ENCODE measurements at places on chromosomes 12 and 14.

- DNase-seq: no peak
Measured at GRCh38 chr14:91511043-91511383, 903 bp upstream of the PPP4R3A start.

GRCh38 chr12:132723015-132723763 is 12.5 kb downstream of the PGAM5 start:
- no peak for DNase-seq

DNA sequence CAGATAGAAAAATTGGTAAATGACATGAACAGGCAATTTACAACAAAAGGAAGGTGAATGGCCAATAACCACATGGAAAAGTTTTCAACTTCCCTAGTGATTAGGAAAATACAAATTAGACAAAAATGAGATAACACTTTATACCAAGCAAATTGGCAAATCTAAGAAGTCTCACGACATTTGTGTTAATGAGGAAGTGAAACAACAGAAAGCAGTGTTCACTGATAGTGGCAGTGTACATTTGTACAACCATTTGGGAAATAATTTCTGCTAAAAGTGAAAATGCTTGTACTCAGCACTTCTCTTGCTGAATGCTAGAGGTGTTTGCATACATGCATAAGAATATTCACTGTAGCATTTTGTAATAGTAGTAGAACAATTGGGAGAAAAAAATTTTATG is 126.6 kb downstream of the LLPH start:
- DNase-seq: no peak

DNA sequence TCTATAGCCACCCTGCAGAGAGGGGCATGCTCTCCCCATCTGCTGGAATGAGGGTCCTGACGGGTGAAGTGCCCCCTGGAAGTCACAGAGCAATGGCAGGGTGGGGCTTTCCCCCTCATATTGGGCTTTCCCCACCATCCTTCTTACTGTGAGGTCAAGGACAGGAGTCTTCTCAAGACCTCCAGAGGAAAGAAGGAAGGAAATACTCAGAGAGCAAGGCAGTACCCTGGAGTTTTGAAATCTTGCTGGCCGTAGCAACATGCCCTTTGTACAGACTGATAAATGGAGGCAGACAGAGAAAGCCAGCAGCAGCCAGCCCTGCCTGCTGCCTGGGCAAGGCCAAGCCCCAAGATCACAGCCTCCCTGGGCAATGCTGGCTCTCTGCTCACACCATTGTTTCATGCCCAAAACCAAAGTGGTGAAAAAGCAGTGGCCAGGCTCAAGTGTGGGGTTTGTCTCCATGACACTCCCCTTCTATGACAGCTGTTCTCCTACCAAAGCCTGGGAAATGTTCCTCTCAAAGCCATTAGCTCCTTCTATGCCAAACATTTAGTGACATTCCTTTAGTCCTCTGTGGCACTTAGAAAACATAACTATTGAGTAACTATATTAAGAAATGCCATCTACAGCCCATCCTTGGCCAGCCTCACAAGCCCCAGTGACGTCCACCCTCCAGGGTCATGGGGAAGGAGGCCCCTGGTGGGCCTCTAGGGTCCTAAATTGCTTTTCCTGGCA is 13.2 kb upstream of the ITPK1 start:
- DNase-seq: no peak

DNA sequence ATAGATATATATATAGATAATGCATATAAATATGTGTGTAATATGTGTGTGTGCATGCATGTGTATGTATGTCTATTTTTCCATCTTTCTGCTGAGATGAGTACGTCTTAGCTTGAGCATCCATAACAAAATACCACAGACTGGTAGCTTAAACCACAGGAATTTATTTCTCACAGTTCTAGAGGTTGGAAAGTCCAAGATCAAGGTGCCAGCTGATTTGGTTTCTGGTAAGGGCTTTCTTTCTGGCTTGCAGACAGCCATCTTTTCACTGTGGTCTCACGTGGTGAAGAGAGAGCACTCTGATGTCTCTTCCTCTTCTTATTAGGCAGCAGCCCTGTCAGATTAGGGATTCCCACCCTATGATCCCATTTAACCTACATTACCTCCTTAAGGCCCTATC is 47.3 kb downstream of the ACSM4 start:
- no peak for DNase-seq

GRCh38 chr12:55847033-55847432 is 4.3 kb upstream of the MMP19 start:
- no peak for DNase-seq

DNA sequence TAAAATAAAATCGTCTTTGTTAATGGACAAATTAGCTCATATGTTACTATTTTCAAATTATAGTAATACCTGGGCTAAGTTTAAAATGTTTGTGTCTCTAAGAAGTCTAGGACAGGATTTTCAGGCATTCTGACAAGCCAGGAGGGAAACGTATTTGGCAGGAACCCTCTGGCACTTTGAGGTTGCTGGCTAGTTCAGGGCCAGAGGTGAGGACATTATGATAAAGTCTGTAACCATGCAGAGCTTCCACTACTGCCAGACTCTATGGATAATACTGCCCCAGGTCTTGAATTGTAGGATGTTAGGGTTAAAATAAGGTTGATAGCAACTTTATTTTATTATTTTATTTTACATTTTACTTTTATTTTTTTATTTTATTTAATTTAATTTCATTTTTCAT is 56.4 kb downstream of the RPAP3 start:
- DNase-seq: no peak

DNA sequence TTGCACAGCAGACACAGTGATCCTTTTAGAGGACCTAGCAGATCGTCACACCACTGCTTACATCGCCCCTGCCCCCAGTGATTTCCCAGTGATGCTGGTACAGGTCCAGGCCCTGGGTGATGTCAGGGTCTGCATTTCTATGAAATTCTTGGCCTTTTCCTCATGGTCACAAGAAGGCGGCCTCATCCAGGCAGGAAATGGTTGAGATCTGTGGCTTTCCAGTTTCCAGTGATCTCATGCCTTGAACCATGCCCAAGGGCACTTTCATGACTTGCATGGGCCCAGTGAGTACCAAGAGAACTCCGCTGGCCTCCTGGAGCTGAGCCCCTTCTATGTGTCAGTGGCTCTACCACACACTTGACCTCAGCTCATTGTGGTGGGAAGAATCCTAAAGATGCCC is 41.9 kb upstream of the BDKRB2 start:
- no peak for DNase-seq

DNA sequence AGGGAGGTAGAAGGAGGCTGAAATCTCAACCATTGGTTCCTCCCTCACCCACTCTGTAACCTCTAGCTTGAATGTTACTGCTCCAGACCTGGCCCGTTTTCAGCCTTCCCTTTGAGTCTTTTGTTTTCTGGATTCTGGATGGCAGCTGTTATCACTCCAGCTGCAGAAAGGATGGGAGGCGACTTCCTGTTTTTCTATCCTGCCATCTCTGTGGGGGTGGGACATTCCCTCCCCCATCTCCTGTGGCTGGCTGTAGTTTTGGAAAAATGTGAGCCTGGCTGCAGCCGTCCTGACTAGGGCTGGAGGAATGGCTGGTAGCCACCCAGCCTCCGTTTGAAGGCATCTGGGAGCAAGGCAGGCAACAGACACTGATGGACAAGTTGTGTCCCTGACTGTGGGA is 2.9 kb upstream of the PPFIBP1 start:
- no peak for DNase-seq

DNA sequence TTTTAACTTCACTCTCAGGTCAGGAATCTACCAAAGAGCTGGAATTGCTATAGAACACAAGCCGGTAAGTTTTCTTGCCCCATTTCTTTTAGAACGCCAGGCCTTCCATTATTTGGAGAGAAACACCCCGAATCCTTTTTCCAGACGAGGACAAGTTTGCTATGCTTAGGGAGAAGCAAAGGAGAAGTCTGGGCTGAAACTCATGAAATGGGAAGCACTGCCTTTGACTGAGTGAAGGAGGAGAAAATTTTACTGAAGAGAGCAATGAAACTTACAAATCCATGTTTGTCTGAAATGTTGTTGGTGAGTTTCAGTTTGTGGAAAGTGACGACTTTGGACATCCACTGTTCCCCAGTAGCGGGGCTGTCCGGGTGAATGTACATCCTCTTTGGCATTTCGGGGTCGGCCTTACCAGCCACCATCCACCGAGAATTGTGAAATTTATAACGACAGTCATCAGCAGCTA is 3.3 kb downstream of the TBX3 start:
- DNase-seq: no peak

Data from stimulated activated CD8-positive, alpha-beta memory T cell treated with anti-CD3 and anti-CD28 coated beads, Interleukin-12 subunit alpha, Interleukin-12 subunit beta, amount 100 ng/mL, for 4 hours (primary cell).